ENCODE measurements at places on chromosomes 7 and 10.
A peak's percentile ranks its signal among the peaks of the same experiment; 100 is the strongest.

DNA sequence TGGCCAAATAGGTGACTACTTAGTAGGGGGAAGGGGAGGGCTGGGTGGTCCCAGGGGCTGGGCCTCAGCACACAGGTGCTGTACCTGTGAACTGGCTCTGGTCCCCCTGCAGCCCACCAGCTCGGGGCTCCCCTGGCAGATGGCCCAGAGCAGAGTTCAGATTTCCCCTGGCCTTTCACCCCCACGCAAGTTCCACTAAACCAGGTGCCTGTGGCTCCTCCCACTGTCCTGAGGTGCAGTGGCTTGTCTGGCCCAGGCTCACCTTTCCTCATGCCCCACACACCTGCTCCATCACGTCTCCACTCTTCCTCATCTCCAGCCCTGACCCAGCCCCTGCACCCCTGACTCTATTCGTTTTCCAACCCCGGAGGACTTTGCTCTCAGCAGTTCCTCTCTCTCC is 47.3 kb upstream of the OPALIN start:
- DNase-seq = no peak

DNA sequence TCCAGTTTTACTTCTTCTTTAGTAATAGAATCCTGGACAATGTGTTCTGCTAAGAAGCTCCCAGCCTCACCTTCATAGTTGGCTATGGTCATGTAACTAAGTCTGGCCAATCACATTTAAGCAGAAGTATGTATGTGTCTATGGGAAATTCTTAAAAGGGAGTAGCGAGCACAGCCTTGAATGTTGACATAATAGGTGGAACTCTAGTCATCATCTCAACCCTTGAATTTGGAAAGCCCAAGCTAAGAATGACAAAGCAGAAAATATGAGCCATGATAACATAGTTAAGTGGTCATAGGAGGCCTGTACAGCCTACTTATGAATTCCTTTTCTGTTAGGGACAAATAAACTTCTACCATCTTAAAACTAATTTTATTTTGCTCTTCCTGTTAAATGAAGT is 134.1 kb downstream of the MAGI2 start:
- no peak for DNase-seq

- no peak for DNase-seq
Measured at GRCh38 chr10:128027822-128028507, 98.3 kb downstream of the MKI67 start.

- no peak for DNase-seq
Measured at GRCh38 chr7:158121441-158122045, 466.1 kb downstream of the PTPRN2 start.

DNA sequence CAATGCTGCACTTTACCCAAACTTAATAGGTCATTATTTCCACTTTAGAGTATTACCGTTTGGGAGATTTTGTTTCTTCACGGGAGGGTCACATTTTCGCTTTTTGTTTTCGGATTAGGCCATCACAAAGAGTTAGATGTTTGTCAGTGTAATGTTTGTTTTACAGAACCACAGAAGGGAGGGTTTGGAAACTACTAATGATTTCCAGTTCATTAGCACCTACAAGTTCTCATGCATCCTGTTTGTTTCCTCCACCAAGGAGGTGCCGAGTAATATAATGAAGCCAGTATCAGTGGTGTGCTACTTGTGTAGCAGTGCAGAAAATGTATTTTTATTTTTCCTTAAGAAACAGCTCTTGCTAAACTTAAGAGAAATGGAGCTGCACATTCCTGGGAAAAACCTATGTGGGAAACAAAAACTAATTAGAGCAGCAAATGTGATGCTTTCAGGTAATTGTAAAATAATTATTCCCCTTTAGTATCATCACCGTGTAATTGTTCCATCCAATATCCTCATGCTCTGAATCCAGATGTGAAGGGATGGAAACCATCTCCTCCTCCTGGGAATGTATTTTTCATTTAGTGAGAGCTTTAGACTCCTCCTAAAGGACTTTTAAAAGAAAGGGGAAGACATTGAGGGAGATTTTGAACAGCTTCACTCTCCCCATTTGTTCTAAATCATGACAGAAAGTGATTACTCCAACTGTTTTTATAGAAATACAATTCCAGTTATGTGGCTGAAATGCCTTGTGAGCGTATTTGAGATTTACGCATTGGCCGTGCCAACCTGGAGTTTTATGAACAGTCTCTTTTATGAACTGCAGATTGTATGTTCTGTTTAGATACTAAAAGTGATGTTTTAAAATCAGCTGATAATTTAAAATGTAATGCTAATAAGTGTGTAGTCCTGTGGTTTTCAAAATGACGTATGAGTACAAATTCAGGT is 5.6 kb downstream of the CELF2 start:
- no peak for DNase-seq

GRCh38 chr10:13311177-13311575 is 11.3 kb upstream of the PHYH start:
- DNase-seq = no peak

GRCh38 chr7:115133248-115133647 is 211.4 kb downstream of the MDFIC start:
- DNase-seq = no peak

- no peak for DNase-seq
Measured at GRCh38 chr10:91153508-91153907, 67.0 kb upstream of the PCGF5 start.

GRCh38 chr7:36283711-36284130 is 105.9 kb upstream of the ANLN start:
- peak; percentile 54 for DNase-seq

- DNase-seq = no peak
Measured at GRCh38 chr7:75980430-75981202, 13.8 kb downstream of the TMEM120A start.

- no peak for DNase-seq
Measured at GRCh38 chr10:16907687-16908086, 90.5 kb upstream of the RSU1 start.
